Activated CD4-positive, alpha-beta memory T cell treated with anti-CD3 and anti-CD28 coated beads, Interleukin-2, amount 10 ng/mL, durations not matched to agents 7 days and 5 days (primary cell): ENCODE measurements at places on chromosomes 4 and X. TPM values are rescaled to one million over a fixed set of nuclear protein-coding genes. Genes with fewer than 3 reads are reported as not detected.

DNA sequence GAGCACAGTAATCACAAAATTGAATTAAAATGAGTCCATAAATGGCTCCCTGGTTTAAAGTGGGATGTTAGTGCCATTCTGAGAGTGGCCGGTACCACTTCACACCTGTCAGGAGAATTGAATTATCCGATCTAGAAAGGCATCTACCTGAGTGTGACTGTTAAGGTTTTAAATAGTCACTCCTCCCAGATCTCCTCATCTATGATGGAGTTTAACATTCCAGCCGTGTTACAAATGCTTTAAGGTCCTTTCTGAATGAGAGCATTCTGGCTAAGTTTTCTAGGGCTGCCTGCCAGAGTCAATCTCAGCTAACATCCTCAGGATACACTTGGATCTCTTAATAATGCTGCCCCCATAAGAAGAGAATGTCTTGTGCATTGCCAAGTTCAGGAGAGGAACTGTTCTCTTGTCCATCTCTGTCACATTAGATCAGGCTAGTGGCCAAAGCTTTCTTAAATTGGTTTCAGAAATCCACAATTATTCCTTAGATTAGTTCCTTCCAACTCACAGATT, 231.1 kb downstream of the SLC39A8 start:
- no peak overlapping the region for H3K4me3 ChIP-seq
- H3K4me1 ChIP-seq = no peaks in the 10 kb centered on the region
- H3K27ac ChIP-seq = no peak overlapping the region
- DNase-seq = no peak
- no peaks in the 10 kb centered on the region for H3K36me3 ChIP-seq

DNA sequence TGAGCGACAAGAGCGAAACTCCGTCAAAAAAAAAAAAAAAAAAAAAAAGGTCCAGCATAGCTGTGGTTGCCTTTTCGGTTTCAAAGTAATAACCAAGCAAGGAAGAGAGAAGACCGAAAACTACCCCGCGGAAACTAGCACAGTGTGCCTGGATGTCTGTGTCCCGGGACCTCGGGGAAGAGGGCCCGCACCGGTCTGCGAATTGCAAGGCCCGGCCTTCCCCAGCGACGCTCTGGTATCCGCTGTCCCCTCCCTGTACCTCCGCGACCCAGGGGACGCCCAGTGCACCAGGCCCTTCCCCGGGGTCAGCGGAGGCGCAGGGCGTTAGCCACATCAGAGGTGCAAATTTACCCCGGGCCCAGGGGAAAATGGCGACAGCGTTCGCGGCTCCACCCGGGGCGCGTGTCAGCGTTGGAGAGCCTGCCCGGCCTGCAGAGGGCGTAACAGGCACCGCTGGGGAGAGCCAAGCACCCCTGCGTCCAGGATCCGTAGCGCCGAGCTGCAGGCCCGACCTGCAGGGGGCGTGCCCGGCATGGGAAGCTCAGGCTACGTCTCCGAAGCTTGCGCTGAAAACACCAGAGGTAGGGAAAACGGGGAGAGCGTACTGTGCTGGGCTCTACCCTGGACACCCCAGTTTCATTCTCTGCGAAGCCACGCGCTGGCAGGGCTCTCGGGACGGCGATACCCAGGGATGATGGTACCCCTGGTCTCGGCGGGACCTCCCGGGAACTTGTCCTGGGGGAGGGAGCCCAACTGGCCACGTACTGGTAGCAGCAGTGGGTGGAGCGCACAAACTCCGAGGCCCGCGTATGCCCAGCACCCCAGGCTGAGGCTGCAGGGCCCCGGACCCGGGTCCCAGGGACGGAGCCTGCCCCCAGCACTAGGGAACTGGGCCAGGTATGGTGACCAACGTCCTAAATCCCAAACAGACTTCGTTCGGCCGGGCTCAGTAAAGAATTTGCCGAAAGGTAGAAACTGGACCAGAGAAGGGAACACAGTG, 16.2 kb downstream of the NKX6-1 start:
- peaks cover 4% of the 10 kb centered on the region for H3K36me3 ChIP-seq
- DNase-seq = no peak
- H3K27me3 ChIP-seq = peaks cover 68% of the 10 kb centered on the region
- H3K27ac ChIP-seq = peak overlapping the region; percentile 36

DNA sequence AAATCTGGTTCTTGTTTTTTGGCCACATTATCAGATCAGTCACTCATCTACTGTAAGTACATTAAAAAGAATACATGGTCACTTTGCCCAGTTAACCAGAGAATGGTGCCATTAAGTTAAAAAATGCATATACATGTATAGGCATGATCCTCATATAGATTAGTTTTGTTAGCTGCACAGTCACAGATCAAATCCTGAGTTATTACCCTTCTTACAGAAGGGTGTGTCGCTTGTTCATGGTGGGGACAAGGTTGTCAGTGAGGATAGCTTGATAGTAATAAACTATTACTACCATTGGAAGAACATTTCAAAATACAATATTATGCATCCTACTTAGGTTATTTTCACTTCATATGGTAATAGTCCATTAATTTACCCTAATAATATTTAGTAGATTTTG, 48.5 kb downstream of the GALNT7 start:
- peaks cover 3% of the 10 kb centered on the region for H3K4me1 ChIP-seq
- no peak for DNase-seq
- H3K4me3 ChIP-seq = no peak overlapping the region
- H3K36me3 ChIP-seq = no peaks in the 10 kb centered on the region
- H3K27ac ChIP-seq = no peak overlapping the region
- no peaks in the 10 kb centered on the region for H3K27me3 ChIP-seq

DNA sequence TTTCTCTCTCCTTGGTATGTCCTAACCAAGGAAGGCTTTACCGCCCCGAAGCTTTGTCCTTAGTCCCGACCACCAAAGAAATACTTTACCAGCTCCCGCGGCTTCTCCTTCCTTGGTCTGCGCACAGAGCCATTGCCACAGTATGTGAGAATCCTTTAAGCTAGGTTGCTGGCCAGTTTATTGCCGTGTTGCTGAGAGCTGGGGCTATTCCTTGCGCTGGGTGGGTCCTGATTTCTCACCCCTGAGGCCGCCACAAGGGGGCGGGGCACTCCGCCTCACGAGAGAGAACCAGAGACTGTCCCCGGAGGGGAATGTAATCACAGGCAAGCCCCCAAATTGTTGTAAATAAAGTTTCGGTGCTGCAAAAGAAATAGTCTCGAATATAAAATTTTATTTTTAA, 331.0 kb upstream of the PCDH10 start:
- no peaks in the 10 kb centered on the region for H3K4me1 ChIP-seq
- H3K4me3 ChIP-seq = no peak overlapping the region
- no peak overlapping the region for H3K27ac ChIP-seq
- H3K36me3 ChIP-seq = no peaks in the 10 kb centered on the region
- H3K27me3 ChIP-seq = no peaks in the 10 kb centered on the region

DNA sequence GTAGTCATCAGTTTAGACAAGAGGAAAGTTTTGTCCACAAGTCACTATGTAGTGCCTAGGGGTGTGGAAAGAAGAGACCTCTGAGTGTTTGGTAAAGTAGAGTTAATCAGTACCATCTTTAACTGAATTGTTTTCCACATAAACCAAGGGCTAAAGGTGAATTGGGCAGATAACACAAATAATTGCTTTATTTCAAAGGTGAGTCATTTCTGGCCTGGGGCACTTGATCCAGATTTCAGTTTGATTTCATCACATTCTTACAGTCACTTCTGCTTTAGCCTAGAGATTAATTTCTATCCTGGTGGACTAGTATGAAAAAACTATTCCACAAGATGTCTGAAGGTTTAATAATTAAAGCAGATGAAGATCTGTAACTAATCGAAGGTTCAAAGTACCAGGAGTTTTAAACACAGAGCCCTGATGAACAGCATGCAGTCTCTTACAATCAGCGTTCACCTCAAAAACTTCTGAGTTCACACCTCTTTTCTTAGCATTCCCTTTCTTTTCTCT, 74.5 kb upstream of the BOD1L1 start:
- no peak overlapping the region for H3K4me3 ChIP-seq
- H3K4me1 ChIP-seq = no peaks in the 10 kb centered on the region
- no peak for DNase-seq
- H3K27ac ChIP-seq = no peak overlapping the region
- H3K36me3 ChIP-seq = no peaks in the 10 kb centered on the region

NEIL3 gene
- 30.3 TPM for total RNA-seq

HSPA4L gene
- total RNA-seq = 0.30 TPM
